ENCODE measurements at places on chromosomes 2 and 18.

DNA sequence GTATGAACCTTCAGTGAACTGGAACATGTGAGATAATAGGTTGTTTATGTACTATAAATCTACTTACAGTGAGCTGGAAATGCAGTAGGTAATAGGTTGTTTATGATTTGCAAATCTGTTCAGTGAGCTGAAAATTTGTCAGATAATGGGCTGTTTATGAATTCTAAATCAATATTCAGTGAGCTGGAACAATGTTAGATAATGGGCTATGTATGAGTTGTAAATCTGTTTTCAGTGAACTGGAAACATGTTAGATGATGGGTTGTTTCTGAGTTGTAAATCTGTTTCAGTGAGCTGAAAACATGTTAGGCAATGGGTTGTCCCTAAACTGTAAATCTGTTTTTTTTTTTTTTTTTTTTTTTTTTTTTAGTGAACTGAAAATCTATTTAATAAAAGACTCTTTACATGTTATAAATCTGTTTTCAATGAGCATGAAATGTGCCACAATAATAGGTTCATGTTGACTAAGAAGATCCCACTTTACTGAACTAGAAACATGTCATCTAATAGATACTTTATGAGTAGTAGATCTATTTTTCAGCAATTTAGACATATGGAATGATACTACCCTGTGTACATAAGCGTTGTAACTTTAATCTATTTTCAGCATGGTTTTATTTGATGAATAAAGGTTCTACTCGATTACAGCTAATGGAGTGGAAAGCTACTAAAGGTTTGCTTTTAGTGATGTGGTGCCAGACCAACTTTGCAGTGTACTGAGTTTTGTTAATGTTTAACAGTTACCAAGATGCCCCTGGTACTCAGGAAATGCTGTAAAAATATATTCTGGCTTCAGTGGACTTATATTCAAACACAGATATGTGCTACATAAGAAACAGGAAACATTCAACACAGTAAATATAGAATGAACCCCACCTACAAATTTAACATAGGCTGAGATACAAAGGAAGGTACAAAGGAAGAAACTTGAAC lies 1471.8 kb downstream of the LRP1B start:
- no peak for DNase-seq

- DNase-seq, result no peak
These were observed 83.5 kb upstream of the RAB12 start for GRCh38 chr18:8525692-8526091.

DNA sequence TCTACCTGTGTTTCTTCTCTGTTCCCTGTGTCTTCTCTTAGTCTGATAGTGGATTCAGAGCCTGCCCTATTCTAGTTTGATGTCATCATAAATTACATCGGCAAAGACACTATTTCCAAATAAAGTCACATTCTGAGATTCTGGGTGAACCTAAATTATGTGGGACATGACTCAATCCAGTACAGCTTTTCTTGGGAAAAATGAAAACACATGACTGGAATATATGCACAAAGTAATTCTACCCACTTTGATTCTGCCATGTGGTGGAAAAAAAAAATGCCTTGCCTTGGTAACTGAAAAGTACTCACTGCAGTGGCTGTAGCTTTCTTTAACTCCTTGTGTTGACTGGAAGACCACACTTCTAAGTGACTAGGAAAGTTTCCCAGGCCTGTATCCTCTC lies 73.7 kb downstream of the LRATD1 start:
- DNase-seq, result no peak

GRCh38 chr18:58064406-58064998 lies 20.5 kb downstream of the NEDD4L start:
- no peak for DNase-seq

- DNase-seq, result no peak
These were observed 99.8 kb downstream of the ALK start for GRCh38 chr2:29821591-29821990.

DNA sequence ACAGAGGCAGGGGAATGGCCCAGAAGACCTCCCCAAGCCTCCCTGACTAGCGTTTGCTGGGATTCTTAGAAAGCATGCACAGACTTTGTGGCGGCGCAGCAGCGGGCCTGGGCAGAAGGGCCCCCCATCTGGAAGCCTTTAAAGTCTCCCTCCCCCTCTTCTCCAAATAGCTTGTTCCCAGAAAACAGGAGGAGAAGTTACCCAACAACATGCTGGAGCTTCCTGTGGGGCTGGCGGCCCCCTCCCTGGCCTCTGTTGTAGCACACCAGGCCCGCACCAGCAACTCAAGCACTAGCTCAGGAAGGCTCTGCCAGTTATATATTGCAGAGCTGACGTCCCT lies 334.8 kb downstream of the DYSF start:
- no peak for DNase-seq

DNA sequence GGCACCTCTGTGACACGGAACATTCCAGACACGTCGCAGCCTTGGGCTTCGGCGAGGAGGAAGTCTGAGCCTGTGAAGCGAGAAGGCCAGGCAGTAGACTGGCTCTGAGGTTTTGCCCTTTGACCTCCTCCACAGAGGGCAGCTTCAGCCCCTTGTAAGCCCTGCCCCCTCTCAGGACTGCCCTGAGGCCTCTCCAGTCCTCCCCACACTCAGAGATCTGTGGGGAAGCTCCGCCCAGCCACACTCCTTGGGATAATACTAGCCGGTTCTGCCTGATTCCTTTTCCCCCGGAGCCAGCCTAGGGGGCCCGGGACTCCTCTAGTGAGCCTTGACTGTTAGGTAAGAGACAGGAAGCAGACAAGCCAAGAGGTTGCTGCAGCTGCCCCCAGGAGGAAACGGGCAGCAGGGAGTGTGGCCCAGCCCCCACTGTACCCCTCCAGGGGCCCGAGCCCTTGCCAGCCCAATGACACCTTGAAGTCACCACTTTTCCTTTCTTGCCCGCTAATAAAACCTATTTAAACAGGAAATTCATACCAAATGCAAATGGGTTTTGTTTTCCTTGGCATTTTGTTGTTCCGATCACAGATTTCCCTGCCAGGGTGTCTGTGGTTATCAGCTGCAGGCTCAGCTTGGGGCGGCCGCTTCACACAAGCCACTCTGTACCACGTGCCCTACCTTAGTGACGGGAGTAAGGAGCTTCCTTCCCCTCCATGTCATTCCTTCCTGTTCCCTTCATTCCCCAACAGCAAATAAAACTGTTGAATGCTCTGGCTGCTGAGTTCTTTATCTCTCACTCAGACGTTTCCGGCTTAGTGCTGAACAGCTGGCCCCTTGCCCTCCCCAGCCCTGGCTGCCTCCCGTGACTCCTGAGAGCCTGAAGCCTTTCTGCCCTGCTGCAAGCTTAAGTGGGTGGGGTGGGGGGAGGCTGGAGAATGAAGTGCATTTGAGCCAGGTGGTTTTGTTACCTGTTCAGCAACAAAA lies 124.7 kb downstream of the CABLES1 start:
- DNase-seq, result peak; percentile 40

- DNase-seq, result no peak
These were observed 42.3 kb upstream of the ALPP start for GRCh38 chr2:232336241-232336736.

DNA sequence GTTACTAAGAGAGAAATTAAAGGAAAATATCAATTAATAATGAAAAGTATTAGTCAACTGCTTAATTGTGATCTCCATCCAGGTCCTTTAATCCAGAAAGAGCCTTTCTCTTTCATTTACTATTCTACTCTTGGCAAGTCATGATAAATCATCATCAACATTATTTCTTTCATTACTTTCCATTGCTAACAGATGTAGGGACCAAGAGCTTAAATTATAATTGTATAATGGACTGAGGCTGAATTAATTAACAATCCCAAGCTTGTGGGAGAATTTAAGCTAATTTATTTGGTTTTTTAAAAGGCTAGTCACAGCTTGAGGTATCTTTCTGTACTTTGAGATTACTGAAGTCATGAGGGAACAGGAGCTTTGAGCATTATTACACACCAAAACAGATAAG lies 223.9 kb downstream of the ERBB4 start:
- no peak for DNase-seq

DNA sequence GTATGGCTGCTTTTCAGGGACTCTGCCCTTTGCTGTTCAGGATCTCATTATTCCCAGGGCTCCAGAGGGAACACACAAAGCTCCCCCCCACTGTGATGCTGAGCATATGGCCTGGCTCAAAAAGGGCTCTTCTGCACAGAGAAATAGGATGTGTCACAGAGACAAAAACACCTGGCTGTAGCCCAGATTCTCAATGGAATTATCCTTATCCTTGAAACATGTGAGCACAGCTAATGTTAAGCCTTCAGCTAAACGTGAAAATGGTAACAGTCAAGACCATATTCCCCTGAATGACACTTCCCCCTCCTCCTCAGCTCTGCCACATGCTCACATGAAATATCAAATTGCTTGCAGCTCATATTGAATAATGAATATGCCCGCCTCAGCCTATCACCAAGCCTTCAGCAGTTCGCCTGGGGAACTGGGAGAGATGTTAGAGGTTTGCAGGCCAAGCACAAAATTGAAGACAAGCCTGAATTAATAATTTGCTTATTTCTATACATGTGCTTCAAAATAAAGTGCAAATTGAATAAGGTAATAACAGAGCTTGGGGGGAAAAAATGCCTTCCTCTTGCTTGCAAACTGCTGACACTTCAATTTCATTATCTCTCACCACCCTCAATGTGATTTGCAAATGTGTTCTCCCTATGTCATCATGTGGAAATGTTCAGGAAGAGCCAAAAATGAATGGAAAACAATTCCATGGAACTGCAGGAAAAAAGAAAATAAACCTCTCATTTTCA lies 181.0 kb upstream of the HNRNPA3 start:
- DNase-seq, result peak; percentile 95

- DNase-seq, result peak; percentile 21
These were observed 161.1 kb downstream of the ARL4C start for GRCh38 chr2:234335661-234336228.
